DMS153 (cell line): ENCODE measurements at places on chromosomes 16 and 17.

GRCh38 chr17:79871131-79871530 is 31.9 kb upstream of the CBX4 start:
- no peak for DNase-seq

- peak; percentile 33 for DNase-seq
These were observed 47.7 kb downstream of the TUBD1 start for GRCh38 chr17:59844884-59845594.

DNA sequence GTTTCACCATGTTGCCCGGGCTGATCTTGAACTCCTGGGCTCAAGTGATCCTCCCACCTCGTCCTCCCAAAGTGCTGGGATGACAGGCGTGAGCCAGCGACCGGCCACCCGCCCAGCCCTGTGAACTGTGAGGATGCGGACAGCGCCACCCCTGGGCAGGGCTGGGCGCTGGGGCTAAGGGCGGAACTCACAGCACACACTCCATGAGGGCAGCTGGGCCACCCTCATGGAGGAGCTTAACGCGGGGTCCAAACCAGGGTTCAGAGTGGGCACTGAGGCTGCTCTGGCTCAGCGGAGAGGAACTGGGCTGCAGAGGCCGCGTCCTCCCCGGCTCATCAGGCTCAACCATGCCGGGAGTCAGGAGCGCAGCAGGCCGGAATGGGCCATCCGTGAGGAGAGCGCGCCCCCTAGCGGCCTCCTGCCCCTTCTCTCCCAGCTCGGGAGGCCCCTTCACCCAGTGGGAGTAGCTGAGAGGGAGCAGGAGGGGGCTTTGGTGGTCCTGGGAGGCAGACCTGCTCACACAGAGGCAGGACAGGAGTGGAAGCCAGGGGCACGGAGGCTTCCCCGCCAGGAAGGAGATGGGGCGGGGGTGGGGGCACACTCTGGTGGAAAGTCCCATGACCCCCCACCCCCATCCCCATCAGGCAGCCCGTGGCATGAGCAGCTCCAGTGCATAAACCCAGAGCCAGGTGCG is 13.8 kb downstream of the CORO7 start:
- DNase-seq, result peak; percentile 24

DNA sequence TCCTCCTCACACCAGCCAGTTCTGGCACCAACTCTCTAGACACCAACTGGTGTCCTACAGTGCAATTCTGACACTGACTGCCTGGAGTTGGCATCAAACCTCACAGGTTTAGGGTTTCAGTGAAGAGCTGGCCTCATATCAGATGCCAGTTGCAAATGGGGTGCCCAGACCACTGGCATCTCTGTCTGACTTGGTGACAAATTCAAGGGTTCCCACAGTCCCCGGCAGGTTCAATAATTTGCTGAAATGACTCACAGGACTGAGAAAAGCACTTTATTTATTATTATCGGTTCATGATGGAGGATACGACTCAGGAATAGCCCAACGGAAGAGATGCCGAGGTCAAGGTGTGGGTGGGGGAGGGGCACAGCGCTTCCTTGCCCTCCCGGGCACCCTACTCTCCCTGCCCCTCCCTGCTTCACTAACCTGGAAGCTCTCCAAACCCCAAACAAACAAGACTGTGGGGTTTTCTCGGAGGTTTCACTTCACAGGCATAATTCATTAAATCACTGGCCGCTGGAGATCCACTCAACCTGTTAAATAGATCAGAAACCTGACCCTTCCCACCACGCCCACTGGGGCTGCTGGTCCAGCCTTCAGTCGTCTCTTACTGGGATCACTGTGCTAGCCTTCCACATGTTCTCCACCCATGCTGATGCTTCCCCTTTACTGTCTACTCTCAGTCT is 1.7 kb upstream of the NLRP1 start:
- DNase-seq, result peak; percentile 73

- no peak for DNase-seq
These were observed 38.8 kb upstream of the PVALEF start for GRCh38 chr17:81126281-81127132.

- no peak for DNase-seq
These were observed 208.8 kb upstream of the NLRP1 start for GRCh38 chr17:5793157-5793556.

GRCh38 chr16:24145927-24146326 is 110.2 kb upstream of the CACNG3 start:
- DNase-seq, result no peak

- DNase-seq, result no peak
These were observed 80.8 kb upstream of the TRAP1 start for GRCh38 chr16:3797904-3798811.

GRCh38 chr16:29290631-29291247 is 115.8 kb downstream of the NPIPB11 start:
- DNase-seq, result peak; percentile 39

- no peak for DNase-seq
These were observed 11.7 kb downstream of the TMEM238L start for GRCh38 chr17:10792151-10792550.

DNA sequence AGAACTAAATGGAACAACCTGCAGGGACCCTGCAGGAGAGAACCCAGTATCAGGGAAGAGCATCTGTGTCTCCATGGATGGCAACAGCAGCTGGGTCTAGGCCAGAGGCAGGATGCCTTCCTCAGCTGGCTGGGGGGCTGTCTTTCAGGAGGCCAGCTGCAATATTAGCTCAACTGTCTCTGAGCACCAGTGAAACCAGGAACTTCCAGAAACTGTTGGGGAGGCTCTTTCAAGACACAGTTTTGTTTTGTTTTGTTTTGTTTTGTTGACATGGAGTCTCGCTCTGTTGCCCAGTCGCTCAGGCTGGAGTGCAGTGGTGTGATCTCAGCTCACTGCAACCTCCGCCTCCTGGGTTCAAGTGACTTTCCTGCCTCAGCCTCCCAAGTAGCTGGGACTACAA is 7.6 kb downstream of the GPR142 start:
- no peak for DNase-seq

DNA sequence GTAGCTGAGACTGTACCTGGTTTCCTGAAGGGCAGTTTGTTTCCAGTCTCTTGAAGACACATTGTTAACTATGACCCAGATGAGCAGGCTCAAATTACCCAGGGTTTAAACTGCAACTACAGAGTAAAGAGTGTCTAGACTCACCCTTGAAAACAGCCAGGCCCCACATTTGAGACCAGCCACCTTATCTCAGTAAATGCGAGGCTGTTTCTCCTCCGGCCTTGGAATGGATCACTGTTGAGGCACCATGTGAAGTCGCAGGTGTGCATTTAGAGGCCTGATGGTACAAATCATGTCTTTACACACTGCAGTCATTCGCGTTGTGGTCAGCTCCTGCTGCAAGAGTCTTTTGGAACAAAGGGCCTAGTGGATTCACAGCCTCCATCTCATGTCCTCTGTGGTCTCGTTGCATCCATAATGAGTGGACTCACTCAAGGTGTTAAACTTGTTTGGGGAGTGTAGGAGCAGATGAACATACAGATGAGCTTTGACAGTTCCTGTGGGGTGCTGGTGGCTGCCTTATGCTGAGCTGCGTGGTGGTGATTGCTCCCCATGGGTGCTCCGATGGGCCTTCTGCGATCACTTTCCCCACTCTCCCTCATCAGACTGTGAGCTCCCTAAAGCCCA is 18.5 kb upstream of the N4BP1 start:
- DNase-seq, result no peak

DNA sequence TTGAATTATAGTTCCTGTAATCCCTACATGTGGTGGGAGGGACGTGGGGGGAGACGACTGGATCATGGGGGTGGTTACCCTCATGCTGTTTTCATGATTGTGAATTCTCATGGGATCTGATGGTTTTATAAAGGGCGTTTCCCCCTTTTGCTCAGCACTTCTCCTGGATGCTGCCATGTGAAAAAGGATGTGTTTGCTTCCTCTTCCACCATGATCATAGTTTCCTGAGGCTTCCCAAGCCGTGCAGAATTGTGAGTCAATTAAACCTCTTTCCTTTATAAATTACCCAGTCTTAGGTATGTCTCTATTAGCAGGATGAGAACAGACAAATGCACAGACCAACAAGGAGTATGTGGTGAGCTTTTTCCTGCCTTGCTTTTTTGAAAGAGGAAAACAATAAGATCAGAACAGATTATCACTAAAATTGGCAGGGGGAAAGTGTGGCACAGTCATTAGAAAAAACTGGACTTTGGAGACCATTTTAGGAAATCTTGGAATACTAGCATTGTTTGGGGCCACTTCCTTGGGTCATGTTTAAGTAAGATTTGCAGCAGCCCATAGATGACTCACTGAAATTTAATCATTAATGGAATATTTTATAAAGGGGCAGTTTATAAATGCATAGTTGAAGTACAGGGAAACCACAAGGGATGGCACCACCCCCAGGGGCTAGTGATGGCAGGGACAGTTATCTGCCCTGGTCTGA is 352.8 kb downstream of the CDH13 start:
- no peak for DNase-seq

DNA sequence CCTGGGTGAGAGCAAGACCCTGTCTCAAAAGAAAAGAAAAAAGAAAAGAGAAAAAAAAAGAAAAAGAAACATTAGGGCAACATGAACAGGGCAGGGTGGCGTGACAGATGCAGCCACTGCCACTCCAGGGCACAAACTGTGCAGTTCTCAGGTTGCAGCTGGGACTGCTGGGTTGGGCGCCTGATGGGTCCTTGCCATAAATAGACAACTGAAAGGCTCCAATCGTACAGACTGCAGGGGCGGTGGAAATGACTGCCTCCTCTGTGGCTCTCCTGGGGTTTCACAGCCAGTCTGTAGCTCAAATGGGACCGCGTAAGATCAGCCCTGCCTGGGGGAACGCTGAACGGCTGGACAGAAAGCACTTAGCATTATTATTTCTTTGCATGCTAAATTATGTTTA is 130.7 kb downstream of the CPPED1 start:
- no peak for DNase-seq

DNA sequence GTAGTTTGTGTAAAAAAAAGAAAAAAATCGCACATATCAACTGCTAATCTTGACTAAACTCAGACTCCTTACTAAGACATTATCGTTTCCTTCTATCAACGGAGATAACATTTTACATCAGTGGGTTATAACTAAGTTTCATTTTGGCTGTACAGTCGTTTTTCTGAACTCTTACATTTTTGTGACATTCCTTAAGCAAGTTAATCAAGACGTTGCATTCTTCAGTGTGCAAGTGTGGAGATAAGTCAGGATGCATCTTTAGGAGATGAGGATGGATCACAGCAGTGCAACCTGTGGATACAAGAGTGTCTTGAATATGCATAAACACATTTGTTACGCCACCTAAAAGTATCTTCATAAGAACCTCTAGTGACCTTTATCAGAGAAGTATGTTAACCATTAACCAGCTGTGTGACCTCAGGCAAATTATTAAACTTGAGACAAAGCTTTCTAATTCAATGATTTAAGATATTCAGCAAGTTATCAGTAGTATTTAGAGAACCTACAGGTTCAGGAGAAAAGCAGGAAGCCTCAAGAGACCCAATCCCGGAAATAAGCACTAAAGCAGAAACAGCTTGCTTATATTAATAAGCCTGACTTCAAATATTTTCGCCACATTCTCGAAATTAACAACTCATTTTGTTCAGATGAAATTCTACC is 9.4 kb downstream of the CMC2 start:
- no peak for DNase-seq

DNA sequence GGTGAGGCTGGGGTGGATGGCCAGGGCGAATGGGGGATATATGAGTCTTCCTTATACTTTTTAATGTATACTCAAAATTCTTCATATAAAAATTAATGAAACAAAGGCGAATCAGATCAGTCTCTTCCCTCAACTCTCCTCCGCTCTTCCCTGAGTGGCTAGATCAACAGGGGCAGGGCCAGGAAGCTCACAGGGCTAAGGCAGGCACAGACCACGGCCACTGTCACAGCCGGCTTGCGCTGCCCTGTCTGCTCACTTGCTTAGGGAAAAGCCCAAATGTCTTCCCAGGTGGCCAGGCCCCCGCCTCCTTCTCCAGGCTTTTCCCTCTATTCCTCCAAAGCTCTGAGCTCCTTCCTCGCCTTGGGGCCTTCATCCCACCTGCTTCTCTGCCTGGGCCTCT is 6.0 kb downstream of the GRIN2C start:
- DNase-seq, result no peak

- DNase-seq, result peak; percentile 49
These were observed at the start of gene PAFAH1B1 for GRCh38 chr17:2592971-2593820. PAFAH1B1 (plus strand) TSS chr17:2593654; CDS start chr17:2638289, 44,635 bp downstream.

DNA sequence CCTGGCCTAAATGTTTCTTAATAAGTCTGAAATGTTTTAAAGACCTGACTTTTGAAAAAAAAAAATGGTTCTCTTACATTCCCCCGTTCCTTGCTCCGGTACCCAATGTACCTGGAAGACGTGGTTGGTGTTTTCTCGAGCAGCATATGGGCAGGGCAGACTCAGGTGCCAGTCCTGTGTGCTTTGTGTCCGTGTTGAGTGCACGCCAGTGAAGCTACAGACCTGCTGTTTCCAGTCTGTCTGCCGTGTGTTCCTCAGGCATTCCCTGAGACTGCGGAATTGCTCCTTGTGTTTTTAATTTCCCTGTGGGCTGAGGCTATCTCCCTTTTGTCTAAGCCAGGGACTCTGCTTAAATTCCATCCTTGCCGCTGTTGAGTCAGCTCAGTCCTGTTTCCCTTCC is 11.7 kb upstream of the IL17C start:
- DNase-seq, result no peak

DNA sequence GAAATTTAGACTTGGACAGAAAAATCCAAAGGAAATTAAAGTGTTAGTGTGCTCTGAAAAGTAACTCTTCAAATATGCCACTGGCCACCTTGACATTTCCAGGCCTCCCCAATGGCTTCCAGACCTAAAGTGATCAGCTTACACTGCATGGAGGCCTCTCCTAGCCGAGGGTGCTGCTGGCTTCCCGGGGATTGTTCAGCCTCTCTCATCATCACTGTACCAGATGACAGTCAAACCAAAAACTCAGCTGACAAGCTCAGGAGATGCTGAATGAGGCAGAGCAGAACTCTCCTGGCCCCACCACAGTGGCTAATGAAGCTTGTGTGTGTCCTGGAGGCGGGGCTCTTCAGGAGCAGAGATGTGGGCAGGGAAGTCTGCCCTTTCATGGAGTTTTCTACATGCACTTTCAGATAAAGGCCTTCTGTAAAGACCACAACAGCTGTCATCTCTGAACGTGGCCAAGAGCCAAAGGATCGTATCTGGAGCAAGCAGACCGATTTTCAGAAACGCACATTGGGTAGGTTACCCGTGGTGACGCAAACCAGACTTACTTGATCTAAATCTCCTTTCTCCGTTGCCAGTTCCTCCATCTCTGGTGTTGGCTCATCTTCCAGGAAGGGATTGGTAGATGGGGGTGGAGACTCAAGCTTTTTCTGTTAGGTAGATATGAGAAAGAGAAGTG is 113.3 kb downstream of the VPS53 start:
- DNase-seq, result no peak

DNA sequence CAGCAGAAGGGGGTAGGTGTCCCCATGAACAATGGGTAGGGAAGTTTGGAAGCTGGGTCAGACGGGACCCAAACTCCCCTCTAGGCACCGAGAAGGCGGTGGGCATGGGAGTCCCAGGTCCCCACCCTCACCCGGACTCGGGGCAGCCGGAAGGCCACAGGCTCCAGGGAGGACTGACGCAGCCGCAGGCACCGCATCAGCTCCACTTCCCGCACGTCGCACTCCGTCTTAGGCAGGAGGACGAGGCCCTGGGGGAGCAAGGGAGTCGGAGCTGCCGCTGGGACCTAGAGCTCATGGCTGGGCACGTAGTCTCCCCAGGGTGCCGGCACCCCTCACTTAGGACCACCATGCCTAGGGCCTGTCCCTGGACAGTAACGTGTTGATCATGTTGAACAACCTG is 7.1 kb upstream of the PAM16 start:
- DNase-seq, result no peak
